AG08395 (cell line): ENCODE measurements at places on chromosomes 5 and 9.

- peak; percentile 89 for DNase-seq
Measured at GRCh38 chr9:89137542-89138462, 40.8 kb downstream of the SHC3 start.

DNA sequence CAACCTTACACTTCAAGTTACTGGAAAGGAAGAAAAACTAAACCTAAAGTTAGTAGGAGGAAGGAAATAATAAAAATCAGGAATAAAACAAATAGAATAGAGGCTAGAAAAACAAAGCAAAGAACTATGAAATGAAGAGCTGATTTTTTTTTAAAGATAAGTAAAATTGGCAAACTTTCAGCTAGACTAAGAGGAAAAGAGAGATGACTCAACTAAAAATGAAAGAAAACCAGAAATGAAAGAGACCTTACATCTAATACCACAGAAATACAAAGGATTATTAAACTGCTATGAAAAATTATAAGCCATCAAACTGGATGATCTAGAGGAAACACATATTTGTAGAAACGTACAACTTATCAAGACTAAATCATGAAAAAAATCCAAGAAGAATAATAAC is 60.0 kb downstream of the PRRC1 start:
- DNase-seq = no peak

- DNase-seq = no peak
Measured at GRCh38 chr9:7153566-7153965, 395.8 kb downstream of the KDM4C start.

DNA sequence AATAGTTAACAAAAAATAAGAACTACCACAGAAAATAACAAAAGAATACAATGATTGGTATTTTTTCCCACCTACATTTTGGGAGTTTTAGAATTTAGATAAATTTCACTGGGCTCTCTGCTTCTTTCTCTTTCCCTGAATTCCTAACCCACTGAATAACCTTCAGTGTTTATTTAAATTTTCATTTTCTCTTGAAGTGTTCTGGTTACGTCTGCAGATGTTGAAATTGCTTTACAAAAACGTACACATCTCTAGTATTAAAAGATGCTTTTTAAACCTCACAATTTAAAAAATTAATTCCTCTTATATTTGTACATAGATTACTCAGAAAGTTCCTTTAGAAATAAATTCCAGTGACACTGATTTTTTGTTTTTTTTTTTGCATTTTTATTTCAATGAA is 158.7 kb upstream of the TUT7 start:
- DNase-seq = no peak

GRCh38 chr9:64015136-64015535 is 1269.9 kb downstream of the FOXD4L5 start:
- no peak for DNase-seq

DNA sequence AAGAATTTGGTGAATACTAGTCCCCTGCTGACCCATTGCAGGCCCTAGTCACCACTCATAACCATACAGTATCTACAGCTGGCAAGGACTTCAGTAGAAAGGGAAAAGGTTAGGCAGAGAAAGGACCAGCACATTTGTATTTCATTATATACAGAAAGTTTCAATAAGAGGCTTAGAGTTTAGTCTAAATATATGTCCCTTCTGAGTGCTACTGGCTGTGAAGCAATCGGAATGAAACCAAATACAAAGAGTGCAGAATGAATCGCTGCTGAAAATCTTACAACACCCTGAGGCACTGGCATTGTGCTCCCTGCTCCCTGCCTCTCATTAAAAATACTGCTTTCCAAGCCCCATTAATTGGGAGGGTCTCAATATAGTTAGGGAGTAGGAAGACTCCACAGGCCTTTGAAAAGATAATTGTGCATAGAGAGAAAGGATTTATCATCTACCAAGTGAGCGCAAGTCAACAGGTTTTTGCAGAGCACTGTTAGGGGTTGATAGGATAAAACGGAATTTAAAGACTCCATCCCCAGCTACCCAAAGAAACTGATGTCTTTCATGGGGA is 110.8 kb downstream of the SLC1A3 start:
- no peak for DNase-seq

- no peak for DNase-seq
Measured at GRCh38 chr9:69143291-69143690, 30.8 kb upstream of the TJP2 start.

DNA sequence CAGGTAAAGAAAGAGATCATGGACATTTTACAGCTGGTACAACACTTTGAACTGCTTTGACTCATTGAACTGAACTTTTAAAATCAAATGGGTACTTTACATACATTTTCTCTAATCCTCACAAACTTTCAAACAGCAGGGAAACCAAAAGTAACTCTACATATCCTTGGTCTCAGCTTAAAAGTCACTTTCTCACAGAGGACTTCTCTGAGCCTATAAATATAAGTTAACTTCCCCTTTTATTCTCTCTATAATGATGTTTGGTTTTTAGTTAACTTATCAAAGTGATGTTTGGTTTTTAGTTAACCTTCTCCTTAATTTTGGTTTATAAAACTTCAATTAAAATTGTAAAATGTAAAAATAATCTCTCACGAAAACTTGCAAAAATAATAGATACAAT is 209.8 kb downstream of the MCTP1 start:
- DNase-seq = no peak
